ENCODE measurements at places on chromosomes 7 and 10. TPM values are rescaled to one million over a fixed set of nuclear protein-coding genes. Genes with fewer than 3 reads are reported as not detected.
A peak's percentile ranks its signal among the peaks of the same experiment; 100 is the strongest.

GRCh38 chr10:86690231-86690630 is 21.9 kb downstream of the LDB3 start:
- DNase-seq, result no peak

SLC13A1 gene
- polyA plus RNA-seq, result 8.2 TPM

- peak; percentile 86 for DNase-seq
Measured at GRCh38 chr7:140656548-140657515, 15.9 kb upstream of the ADCK2 start.

DNA sequence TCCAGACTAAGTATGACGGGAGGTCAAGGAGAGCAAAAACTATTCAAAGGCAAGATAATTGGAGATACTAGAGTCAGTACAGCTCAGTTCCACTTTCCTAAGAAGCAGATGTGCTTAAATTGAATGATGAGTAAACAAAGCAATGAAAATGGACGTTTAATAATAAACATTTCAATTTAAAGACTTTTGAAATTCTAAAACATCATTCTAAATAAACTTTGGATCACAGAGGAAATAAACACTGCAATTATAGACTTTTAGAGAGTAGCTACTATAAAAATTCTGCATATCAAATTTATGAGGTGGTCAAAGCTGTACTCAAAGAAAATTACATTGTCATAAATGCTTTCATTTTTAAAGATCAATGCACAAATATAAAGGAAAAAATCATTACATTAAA is 418.3 kb downstream of the GPAM start:
- no peak for DNase-seq

NACAD gene
- 1.6 TPM for polyA plus RNA-seq

- no peak for DNase-seq
Measured at GRCh38 chr10:42594246-42594650, 44.1 kb downstream of the ZNF33B start.

- DNase-seq, result no peak
Measured at GRCh38 chr10:132441818-132442524, 45.0 kb downstream of the PWWP2B start.

TSPAN12 gene
- polyA plus RNA-seq, result 26.8 TPM

DNA sequence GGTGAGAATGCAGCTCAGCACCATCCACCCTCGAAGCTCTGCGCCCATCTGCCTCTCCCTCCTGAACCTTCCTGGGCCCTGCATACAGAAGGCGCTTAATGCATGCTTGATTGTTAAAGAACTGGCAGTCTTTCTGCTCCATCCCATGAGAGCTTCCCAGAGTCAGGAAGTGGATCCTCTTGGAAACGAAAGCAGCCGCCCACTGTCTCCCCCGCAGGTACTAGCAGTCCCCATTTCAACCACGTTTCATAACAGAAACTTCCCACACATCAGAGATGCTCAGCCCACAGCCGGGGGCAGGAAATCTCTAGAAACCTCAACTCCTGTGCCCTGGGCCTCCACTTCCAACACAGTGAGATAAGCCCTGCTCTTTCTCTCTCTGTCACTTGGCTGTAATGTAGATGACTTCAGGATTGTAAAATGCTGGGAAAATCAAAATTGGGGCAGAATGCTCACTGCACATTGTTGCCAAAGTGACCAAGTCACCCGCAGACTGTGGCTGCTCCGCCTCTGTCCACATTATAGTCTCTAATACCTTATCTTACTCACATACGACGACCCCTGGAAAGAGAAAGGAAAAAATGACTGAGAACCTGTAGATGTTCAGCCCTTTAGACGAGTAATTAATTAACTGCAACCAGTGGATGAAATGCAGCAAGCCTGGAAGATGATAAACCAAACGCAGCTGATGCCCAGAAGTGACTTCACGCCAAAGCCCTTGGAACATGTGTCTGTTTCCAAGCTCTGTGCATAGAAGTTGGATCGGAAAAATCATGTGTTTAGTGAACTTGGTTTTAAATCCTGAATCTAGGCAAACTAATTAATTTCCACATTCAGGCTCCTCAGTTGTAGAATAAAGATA is 28.5 kb downstream of the GSDME start:
- DNase-seq, result no peak

DNA sequence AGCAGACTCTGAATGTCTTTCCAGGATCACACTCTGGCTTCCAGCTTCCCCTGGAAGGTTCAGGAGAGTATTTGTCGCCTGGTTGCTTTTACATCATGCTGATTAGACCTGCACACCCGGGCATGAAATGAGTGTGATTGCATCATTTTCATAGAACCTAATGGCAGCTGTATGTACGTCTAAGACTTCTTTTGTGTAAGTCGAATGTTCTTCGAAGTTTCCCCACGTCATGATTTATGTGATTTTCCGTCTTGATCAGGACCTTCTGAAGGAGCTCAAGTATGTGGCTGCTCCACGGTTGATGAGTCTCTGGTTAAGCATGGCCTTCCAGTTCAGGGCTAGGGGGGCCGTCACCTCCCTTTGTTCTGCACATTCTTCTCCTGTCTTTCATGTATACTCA is 4.5 kb downstream of the EIF4H start:
- DNase-seq, result no peak

GRCh38 chr7:20351901-20352300 is 21.2 kb downstream of the ITGB8 start:
- DNase-seq, result no peak

DNA sequence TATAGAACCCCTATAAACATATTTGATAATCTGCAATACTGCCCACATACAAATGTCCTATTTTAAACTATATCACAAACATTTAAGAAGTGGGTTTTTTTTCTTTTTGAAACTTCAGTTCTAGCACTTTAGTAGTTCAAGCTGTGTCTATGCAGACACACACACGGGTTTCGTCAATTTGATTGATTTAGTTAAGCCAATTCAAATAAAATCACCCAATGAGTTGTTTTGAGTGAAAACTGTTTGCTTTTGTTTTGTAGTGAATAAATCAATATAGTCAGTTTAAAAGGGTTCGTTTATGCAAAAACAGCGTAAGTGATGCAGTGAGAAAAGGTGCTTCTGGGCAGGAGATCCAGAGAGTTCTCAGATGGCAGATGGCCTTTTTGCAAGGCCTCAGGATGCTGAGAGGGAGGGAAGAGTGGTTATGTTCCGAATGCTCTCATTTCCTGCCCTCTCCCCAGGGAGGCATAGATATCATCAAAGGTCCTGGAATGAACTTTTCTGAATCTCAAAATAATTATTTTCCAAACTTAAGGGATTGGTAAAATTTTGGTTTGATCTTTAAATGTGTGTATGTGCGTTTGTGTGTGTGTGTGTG is 102.7 kb downstream of the AGMO start:
- no peak for DNase-seq

- no peak for DNase-seq
Measured at GRCh38 chr10:62063795-62064472, 162.4 kb downstream of the ARID5B start.

- DNase-seq, result no peak
Measured at GRCh38 chr7:47236480-47237129, 345.3 kb downstream of the TNS3 start.

GRCh38 chr7:133386205-133386604 is 133.3 kb downstream of the EXOC4 start:
- DNase-seq, result no peak

DNA sequence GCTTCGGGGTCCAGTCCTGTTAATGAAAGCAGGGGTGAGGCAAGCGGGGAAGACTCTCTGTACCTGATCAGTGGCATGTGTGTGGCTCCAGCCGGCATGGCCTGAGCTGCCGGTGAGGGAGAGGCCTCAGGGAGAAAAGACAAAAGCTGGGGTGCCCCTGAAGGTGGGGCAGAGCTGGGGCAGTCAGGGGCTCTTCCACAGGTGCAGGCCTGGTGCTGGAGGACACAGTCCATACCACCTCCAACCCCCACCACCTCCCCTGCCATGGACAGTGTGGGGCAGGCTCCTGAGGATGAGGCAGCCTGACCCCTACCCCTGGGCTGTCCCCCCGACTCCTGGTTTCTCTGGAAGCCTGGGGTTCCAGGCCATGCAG is 129.5 kb downstream of the LHPP start:
- DNase-seq, result no peak

- peak; percentile 11 for DNase-seq
Measured at GRCh38 chr7:138077809-138078208, 1.6 kb downstream of the AKR1D1 start.

PNLIP gene
- not detected for polyA plus RNA-seq

MARVELD1 gene
- 16.4 TPM for polyA plus RNA-seq

GRCh38 chr7:98911916-98912315 is 33.6 kb downstream of the TRRAP start:
- no peak for DNase-seq

DNA sequence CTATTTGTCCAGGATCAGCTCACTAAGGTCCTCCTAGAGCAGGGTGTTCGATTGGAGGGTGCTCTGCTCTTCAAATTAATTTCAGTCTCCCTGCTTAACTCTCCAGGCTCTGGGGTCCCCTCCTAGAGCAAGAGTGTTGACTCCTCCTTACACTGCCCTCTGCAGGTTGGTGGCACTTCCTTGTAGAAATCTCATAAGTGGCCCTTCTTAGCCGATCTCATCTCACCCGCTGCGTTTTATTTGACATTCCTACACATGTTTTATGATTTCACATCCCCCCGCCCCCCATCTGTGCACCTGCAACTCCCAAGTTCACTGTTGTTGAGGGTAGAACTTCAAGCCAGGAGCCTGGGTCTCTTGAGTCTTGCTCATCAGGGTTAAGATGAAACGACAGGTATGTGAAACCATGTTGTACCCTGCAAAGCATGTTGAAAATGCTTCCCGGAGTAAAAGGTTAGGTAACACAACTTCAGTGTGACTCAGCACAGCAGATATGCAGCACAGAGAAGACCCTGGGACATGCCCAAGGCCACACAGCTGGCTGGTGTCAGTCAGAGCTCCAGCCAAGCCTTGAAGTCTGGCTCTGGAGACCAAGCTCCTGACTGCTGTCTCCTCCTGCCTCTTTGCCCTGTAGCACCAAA is 171.2 kb downstream of the PRKAG2 start:
- peak; percentile 56 for DNase-seq

GPR85 gene
- polyA plus RNA-seq, result 0.38 TPM

GRCh38 chr10:28838908-28839307 is 161.6 kb downstream of the BAMBI start:
- peak; percentile 47 for DNase-seq

DNA sequence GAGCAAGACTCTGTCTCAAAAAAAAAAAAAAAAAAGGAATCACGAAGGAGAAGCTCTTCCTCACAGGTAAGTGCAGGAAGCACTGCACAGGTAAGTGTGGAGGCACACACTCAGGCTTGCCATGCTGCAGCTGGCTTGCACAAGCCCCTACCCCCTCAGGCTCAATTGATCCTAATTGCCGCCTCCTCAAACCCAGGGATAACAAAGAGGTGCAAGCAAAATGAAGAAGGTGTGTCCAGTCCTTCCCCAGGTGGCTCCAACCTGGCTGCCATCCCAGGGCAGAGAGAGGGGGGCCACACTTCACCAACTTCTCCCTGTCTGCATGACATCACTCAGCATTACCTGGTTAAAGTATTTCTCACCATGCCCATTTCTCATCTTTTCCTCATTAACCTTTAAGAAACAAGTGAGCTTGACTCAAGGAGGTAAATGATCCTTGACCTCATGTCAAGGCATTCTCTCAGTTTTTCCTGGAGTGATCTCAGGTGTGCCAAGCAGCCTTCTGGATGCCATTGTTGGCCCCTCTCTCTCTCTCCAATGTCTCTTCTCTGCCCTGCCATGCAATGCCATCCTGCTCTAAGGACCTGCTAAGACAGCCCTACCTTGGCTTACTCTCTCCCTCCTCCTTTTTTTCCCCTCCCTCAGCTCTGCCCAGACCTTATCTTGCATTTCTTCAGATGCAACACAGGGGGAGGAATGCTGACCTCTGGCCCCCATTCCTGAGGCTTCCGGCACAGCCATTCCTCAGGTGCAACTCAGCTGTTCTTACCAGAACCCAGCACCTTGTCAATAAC is 13.0 kb upstream of the TRPV6 start:
- peak; percentile 52 for DNase-seq

- DNase-seq, result peak; percentile 36
Measured at GRCh38 chr10:55628260-55628701, 732.8 kb downstream of the ZWINT start.

DNA sequence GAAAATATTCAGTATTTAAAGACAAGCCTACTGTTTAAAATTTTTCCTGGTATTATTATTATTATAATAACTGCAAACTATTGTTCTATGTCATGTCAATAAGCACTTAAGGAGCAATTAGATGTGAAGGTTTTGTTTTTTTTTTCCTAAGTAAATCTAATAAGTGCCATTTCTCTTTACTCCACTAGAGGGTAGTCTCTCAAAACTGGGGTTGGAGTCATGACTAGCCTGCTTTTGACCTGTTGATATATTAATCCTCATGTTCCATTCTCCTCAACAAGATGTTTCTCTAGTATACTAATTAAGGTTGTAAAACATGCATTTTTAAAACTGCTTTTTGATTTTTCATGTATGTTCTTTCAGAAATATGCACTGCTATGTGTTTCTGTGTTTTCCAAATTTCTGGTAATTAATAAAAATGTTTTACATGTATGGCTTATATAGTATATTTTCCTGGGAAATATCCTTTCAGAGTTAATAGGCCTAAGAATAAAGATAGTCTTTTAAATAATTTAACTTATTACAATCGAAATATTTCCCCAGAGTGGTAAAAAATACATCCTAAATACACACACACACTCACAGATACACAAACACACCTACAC is 1.0 kb upstream of the LRRN3 start:
- peak; percentile 64 for DNase-seq

GRCh38 chr10:103554488-103555324 is 61.2 kb downstream of the NEURL1 start:
- peak; percentile 57 for DNase-seq

GRCh38 chr10:1133495-1134045 is 77.4 kb downstream of the WDR37 start:
- no peak for DNase-seq

ZNF727 gene
- polyA plus RNA-seq, result 0.37 TPM

GRCh38 chr7:106597751-106598546 is 63.0 kb downstream of the CCDC71L start:
- DNase-seq, result no peak

GRCh38 chr7:88669913-88670312 is 89.6 kb upstream of the ZNF804B start:
- DNase-seq, result no peak

DNA sequence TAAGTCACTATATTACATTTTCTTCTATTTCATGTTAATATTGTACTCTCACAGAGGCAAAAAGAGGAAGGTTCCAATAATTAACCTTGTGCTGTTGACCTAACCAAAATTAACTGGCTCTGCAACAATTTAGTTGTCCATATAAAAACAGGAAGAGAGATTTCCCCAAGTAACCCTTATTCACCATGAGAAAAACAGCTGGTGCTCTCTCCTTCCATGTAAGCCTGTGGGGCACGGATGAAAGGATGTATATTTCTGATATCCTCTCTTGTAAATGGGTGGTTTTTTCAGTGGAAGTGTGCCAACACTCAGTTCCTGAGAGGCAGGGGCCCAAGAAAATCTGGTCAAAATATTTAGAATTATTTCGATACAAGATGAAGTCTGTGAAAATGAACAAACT is 358.1 kb downstream of the CRPPA start:
- no peak for DNase-seq

CHCHD2 gene
- polyA plus RNA-seq, result 772 TPM

GRCh38 chr10:26792758-26793495 is 67.8 kb downstream of the ABI1 start:
- DNase-seq, result no peak

- no peak for DNase-seq
Measured at GRCh38 chr7:77327932-77328628, 88.1 kb downstream of the GSAP start.

STAMBPL1 gene
- 27.7 TPM for polyA plus RNA-seq

All from small intestine (tissue), 16 donors.